ENCODE measurements at places on chromosomes 16 and 17.

GRCh38 chr16:15961571-15962090, 12.2 kb downstream of the ABCC1 start:
- DNase-seq = no peak

DNA sequence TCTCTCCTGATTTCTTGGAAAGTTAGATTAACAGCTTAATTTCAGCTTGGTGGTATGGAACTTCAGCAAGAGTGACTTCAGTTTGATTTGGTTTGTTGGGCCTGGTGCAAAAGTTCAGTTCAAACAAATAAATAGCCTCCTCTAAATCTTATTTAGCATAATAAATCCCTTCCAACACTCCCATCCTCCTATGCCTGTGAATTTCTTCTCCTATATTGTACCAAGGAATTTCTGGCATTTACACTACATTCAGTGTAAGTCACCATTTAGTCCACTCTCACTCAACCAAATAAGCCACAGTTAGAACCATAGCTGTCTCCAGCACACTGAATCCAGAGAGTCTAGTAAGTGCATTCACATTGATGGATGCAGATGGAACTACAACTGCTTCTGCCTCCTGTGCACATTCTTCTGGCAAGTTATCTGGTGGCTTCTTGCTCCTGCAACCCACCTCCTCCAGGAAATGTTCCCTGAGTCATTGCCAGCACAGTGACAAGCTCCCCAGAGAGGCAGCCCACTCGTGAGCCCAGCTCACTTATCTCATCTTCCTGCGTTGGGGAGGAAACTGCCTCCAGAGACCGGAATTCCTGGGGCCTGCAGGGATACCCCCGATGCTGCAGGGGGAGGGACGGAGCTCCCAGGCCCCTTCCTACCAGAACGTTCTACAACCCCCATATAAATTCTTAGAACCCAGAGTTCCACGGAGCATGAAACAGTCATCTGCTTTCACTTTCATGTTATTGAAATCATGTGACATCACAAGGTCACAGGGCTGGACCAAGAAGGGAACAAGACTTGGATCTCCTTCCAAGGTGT, 318.3 kb downstream of the PHKB start:
- DNase-seq = no peak

- peak; percentile 92 for DNase-seq
Observed at GRCh38 chr16:84785843-84786581, 33.8 kb upstream of the CRISPLD2 start.

DNA sequence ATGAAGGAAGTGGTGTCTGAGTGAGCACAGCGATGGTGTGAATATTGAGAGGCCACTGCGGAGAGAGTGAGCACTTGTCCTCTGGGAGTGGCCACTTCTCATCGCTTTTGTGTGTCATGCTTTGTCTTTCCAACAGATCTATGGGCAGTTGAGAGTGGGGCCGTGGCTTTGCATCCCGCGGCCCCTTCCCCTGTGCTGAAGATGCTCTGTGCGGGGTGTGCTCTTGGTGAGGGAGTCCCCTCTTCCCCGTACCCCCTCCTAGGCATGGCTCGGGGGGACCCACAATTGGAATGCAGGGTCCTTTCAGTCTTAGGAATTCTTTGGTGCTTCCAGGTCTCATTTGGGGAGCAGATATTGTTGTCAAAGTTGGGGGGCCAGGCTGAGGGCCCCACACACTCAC, 197.3 kb upstream of the WSCD1 start:
- DNase-seq = no peak

DNA sequence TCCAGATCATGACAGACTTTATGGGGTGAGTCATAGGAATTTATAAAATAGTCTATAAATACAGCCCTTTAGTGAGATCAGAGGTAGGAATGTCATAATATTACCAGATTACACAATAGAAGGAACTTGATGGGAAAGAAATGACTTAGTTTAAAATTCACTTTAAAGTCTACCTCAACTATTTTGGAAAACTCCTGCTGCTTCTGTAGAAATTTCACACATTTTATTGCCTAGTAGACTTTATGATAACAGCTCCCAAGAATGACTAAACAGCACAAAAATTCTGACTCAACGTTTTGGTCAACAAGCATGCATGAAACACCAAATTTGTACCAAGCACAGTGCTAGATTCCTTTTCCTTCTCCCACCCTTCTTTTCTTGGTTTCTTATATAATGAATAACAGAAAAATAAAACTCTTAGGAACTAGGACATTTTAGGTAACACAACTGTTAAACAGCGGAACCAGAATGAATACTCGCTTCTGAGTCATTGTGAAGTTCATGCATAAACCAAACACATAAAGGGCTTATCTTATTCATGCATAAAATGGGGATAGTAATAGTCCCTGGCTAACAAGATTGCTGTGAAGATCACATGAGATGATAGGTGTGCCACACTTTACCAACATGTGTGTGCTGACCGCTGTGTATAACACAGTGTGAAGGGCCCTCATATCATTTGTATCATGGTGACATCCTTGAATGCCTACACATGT, 243.9 kb downstream of the CDH8 start:
- DNase-seq = no peak

DNA sequence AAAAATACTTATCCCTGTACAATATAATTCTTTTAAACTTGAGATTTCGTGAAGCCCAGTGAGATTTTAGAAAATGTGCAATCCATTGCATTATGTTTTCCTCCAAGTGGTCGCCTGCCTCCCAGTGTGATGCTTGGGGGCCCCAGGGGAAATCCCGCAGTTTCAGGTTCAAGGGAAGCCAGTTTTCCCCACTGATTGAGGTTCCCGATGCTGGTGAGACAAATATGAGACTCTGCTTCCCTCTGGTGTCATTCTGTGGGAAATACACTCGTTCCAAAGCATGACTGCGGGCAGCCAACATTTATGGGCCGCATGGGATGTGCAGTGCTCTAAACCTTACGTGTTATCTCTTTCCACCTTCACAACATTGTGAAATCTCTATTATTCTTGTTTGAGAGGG, 200.8 kb downstream of the PRKCB start:
- peak; percentile 54 for DNase-seq

- DNase-seq = no peak
Observed at GRCh38 chr16:8342276-8342675, 248.0 kb downstream of the TMEM114 start.

- no peak for DNase-seq
Observed at GRCh38 chr16:1026784-1027500, 45.4 kb downstream of the SOX8 start.

GRCh38 chr16:1194665-1195392, 30.2 kb downstream of the TPSG1 start:
- no peak for DNase-seq

GRCh38 chr17:44911133-44912001, 3.9 kb downstream of the GFAP start:
- no peak for DNase-seq

DNA sequence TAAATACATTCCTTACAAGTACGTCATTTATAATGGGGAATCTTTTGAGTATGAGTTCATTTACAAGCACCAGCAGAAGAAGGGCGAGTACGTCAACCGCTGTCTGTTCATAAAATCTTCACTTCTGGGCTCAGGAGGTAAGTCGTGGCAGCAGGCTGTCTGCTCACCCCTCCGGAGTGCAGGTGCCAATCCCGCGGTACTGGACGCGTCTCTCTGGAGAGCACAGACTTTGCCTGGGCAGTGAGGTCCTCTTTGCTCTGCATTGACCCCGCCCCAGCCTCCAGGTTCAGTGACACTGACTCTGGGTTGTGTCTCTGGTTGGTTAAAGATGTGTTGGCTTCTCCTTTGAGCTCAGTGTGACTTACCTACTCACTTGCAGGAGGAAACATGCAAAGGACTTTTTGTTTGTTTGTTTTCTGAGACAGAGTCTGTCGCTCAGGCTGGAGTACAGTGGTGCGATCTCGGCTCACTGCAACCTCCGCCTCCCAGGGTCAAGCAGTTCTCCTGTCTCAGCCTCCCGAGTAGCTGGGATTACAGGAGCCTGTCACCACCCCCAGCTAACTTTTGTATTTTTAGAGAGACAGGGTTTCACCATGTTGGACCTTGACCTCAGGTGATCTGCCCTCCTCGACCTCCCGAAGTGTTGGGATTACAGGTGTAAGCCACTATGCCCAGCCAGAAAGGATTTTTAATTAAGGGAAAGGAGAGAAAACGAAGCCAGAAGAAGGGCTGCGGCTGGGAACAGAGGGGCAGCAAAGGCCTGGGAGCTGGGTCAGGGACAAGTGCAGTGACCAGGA, 31.2 kb downstream of the RNF213 start:
- DNase-seq = no peak

- DNase-seq = no peak
Observed at GRCh38 chr16:84663433-84664101, 15.3 kb downstream of the KLHL36 start.

GRCh38 chr16:50996166-50996829, 154.8 kb downstream of the SALL1 start:
- no peak for DNase-seq

DNA sequence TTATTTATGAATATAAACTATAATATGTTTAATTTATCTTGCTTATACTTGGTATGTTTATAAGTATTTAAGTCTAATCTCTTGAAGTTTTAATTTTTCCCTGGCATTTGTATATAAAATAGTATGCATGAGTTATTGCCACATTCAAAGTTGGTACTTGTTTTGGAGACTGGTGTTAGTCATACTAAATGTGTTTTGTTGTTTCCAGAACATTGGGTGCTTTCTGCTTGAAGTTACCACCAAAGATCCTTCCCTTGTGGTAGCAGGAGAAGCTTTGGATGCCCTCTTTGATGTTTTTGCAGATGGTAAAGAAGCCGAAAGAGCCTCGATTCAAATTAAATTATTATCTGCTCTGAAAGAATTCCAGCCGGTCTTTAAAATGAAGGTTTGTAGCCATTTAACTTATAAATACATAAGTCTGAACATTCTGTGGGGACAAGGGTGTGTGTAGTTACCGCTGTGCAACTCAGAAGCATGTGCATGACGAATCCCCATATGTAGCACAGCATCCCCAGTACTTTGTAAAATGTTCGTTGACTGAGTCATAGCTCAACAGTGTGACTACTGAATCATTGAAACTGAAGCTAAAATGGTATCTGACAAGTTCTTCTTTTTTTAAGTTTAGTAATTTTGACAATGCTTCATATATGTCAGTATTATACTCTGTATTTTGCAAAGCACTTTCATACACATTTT, 36.4 kb downstream of the HEATR3 start:
- DNase-seq = no peak

DNA sequence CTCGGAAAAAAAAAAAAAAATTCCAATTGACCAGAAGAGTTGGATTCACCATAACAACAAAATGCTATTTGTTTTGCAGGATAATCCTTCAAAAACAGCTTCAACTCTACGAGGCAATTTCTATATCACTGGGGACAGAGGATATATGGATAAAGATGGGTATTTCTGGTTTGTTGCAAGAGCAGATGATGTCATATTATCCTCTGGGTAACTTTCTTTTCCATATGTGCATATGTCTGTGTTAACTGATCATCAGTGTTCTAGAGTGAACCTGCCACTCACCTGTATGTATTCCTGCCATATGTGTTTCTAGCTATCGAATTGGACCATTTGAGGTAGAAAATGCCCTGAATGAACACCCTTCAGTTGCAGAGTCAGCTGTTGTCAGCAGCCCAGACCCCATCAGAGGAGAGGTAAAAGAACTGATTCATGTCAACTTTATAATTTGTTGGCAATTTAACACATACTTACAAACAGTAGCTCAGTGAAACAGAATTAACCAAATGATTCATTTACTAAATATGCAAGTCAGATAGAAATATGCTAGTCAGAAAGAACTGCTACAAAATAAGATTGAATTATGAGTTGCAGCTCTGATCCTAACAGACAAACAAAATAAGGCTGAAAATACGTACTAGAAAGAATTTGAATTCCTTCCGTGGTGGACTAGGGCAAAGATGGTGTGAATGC, 14.2 kb downstream of the ERI2 start:
- DNase-seq = no peak

- DNase-seq = no peak
Observed at GRCh38 chr17:2796164-2797125, at the start of gene RAP1GAP2. TSS of gene RAP1GAP2 (plus strand) at chr17:2796438. CDS start at chr17:2796528, 90 bp downstream.

GRCh38 chr17:34566201-34566600, 13.2 kb upstream of the TMEM132E start:
- no peak for DNase-seq

GRCh38 chr17:65393514-65393913, 167.9 kb downstream of the AXIN2 start:
- DNase-seq = no peak

DNA sequence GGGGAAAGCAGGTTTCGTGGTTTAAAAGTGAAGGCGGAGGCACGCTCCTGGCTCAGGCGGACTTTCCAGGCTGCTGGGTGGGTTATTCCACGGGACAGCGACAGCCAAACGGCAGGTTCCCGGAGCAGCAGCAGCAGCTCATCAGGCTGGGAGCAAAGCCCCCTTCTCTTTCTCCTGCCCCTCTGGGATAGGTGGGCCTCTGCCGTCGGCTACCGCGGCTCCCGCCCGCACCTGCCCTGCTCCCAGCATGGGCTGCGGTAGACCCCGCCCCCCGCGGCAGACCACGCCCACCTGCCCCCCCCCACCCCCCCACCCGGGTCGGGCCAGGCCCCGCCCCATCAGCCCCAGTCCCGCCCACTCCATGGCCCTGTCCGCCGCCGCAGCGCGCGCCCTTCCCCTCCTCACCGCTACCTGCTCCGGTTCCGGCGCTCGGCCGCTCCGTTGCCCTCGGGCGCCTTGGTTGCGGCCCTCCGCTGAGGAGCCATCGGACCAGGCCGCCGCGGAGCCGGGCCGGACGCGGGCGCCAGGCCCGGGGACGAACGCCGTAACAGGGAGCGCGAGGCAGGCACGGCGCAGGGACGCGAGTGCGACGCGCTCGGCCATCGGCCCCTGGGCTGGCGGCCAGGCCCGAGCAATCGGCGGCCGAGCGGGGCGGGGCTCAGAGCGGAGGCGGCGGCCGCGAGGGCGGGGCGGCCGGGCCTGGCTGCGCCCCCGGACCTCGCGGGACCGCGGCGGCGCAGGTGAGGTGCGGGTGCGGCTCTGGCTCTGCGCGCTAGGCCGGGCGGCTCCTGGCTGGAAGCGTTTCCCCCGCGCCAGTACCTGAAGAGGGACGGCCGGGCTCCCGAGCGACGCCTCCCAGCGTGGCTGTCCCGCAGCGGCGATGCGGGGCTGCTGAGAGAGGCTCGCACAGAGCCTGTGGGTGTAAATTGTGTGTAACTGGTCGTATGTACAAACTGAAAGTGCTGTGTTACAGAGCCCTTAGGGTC, at the start of the genes HEXD and OGFOD3:
Gene HEXD (plus strand): TSS at position 347 of the 986 bp plus-strand sequence. CDS start 1,453 bp downstream, outside the sequence.
Gene OGFOD3 (minus strand): TSS at position 586 of the 986 bp plus-strand sequence. CDS start 101 bp downstream, at position 485.
- DNase-seq = peak; percentile 82

- no peak for DNase-seq
Observed at GRCh38 chr16:60811051-60811608, 1225.1 kb downstream of the CDH8 start.

DNA sequence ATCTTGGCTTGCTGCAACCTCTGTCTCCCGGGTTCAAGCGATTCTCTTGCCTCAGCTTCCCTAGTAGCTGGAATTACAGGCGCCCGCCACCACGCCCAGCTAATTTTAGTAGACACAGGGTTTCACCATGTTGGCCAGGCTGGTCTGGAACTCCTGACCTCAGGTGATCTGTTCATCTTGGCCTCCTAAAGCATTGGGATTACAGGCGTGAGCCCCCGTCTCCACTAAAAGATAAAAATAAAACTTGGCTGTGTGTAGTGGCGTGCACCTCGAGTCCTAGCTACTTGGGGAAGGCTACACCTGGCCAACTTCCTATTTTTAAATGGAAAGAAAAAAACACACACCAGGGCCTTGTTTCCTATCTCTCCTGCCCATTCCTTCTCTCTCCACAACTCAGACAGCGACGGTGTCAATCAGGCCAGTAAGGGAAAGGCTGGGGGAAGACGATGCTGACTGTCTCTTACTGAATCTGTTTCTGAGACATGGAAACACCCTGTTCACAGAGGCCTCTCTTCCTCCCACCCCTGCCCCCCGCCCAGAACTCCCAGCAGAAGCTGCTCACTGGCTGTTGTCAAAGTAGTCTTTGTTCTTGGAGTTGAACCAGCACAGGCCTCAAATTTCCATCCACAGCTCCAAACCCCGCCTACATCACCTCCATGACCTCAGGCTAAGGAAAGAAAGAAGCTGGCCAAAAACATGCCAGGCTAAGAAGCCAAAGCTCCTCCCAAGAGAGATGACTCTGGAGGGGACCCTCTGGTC, 96.6 kb downstream of the NXN start:
- peak; percentile 24 for DNase-seq

Data from NCI-H2171 treated with DMSO at 0.1 percent for 48 hours (cell line).